GM12865 (cell line): ENCODE measurements at places on chromosomes 12 and 14.

DNA sequence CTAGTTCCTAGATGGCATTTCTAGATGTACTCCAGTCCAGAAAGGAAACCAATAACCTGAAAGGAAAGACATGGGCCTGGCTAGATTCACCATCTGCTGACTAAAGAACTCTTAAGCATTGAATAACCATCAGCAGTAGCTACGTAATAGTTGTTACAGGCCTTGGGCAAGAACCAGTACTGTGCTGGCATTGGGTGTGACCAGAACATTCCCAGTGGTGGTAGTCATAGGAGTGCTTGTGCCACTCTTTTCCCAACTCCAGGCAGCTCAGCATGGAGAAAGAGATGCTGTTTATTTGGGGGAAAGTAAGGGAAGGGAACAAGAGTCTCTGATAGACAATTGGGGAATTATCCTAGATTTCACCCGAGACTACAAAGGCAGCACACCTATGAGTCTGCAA lies 333.3 kb downstream of the SLC16A7 start:
- DNase-seq: no peak

DNA sequence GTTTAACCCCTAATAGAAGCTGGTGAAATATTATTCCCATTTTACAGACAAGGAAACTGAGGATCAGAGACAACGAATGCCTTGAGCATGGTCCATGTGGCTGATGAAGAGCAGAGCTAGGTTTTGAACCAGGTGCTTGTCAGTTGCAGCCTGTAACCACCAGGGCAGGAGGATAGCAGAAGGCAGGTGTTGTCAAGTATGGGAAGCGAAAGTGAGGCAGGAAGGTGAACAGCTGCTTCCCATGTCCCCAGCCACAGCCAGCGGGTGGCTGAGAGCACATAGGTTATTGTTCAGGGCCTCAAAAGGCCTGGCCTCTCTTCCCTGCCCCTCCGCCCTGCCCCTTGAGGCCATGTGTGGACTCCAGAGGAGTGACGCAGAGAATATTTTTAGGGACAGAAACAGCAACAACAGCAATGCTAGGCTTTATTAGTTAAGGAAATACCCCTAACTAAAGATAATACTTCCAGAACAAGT lies 39.6 kb downstream of the IQSEC3 start:
- peak; percentile 91 for DNase-seq

DNA sequence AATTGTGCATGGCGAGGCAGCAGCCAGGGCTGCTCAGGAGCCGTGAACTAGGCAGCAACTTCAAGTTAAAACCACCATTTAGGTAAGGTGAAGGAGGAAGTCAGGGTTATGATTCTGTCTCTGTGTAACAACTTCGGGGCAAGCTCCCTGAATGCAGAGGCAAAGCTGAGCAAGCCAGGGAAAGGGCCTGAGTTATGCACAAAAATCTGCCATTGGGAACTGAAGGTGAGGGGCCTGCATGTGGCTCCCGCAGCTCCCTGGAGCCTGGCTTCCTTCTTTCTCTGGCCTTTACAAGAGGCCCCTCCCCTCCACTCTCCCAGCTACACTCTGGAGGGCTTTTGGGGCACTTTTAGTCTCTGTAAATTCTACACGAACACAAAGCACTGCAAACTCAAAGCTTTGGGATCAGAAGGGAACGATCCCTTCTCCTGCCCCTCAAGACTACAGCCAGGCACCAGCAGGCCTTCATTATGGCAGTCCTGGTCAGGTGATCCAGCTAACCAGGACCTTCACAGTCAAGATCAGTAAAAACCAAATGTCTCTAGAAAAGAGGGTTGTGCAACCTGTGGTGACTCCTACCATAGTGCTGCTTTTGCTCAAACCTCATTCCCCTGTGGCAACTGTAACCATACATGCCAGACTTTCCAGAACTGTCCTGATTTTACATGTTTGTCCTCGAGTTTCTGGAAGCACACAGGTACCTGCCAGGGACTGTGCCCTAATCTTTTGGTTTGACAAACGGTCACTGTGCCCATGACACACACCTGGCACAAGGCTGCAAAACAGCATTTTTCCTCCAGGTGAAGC lies 67.2 kb upstream of the PTGR2 start:
- peak; percentile 47 for DNase-seq

GRCh38 chr12:69580074-69580473 lies 5.2 kb upstream of the CCT2 start:
- no peak for DNase-seq

GRCh38 chr12:66072135-66072534 lies 58.4 kb downstream of the LLPH start:
- peak; percentile 80 for DNase-seq

DNA sequence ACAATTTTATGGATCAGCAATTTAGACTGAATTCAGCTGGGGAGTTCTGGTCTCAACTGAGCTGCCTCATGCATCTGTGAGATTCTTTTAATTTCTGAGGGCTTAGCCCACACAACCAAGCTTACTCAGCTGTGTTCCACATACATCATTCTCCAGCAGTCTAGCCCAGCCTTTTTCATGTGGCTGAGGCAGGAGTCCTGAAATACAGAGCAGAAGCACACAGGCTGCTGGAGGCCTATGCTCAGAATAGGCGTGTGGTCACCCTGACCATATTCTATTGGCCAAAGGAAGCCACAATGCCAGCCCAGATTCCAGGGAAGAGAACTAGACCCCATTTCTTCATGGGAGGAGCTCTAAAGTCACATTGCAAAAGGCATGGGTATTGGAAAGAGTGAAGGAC lies 72.3 kb upstream of the DHRS4 start:
- DNase-seq: no peak

DNA sequence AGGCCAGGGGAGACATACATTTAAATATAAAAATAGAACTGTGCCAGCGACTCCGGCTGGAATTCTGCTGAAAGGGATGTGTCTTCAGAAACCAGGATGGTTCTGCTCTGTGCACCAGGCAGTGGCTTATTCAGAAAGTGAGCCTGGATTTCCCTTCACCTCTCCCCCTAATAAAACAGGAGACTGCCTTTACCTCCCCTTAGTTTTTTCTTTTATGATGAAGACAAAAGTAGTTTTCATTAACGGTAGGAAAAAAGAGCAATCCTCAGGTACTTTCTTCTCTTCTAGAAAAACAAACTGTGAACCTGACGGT lies 346 bp downstream of the SLC7A8 start:
- DNase-seq: no peak

DNA sequence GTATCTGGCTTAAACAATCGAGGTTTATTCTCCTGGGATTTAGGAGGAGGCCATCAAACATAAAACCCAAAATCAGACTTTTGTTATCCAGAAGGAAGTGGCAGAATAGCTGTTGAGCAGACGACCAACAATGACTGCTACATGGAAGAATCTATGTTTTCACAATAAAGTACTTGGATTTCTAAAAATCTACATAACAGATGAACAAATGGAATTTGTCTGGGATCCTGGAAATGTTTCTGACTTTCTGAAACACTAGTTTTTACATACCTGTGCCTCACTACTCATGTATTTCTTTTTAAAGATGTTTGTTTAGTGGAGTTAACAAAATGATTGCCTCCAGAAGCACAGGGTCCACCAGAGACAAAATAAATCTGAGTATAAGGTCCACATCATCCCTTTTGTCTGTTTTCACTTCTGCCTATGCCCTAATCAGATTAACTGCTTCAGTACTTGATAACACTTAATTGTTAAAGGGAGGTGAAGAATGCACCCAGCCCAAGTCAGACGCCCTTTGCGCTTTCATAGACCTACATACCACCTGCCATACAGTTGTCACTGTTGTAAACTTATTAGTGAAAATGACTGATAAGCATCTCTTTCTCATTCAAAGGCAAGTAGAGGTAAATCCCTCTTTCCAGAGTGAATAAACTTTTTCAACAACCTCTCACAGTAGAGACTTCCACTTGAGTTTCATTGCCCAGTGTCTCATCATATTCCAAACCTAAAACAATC lies 164.6 kb downstream of the EGLN3 start:
- DNase-seq: no peak

DNA sequence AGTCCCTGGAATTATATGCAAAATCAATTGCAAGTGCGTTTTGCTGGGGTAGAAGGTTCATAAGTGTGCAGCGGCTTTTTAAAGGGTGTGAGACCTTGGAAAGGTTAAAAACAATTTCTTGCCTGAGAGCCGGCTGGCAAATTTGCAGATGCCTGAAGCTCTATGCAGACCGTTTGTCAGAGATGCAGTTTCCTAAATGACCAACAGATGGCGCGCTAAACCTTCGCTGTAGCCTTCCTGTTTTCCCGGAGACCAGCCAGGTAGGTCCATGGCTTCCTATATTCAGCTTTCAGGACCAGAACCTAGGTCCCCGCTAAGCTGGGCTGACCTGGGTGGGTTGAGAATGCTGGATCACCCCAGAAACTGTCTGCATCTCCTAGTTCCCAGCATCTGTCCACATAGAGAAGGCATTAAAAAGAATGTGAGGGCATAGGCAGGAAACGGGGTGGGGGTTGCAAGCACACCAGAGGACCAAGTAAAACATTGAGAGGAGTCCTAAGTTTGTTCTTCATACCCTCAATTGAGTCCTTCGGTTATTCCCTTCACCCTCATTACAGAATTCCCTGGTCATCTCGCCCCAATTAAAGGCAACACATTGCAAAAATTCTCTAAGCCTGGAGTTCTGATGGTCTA lies 5.7 kb upstream of the NOS1 start:
- DNase-seq: peak; percentile 76

- peak; percentile 34 for DNase-seq
These were observed 89.2 kb upstream of the TMEM260 start for GRCh38 chr14:56490379-56490778.

GRCh38 chr12:123076604-123077297 lies 74.1 kb downstream of the PITPNM2 start:
- DNase-seq: peak; percentile 68

- peak; percentile 4 for DNase-seq
These were observed 540.8 kb downstream of the NRXN3 start for GRCh38 chr14:78710963-78711362.

DNA sequence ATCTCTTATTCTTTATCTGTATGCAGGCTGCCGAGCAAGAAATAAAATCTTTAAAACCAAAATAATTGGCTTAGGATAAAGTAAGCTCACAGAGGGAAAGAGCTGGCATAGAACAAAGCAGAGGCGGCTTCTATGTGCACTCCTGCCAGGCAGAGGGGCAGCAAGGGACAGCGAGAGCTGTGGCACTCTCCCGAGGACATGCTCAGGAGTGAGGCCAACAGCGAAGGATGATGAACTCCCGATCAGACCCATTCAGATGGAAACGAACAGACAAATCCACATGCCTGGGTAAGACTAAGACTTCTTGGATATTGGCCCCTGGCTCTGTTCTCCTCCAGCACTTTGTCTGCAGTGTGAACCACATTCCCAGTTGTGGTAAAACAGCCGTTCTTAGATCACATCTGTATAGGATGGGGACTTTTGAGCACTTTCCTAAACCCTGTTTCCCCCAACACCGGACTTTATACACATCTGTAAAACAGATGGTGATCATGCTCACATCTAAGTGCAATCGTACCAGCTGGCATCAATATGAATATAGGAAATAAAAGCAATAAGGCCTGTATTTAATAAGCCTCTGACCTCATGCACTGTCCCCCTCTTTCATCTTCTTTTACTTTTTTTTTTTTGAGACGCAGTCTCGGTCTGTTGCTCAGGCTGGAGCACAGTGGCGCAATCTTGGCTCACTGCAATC lies 134.1 kb downstream of the PPM1H start:
- DNase-seq: no peak

- no peak for DNase-seq
These were observed 14.5 kb upstream of the KICS2 start for GRCh38 chr12:64236549-64236948.

DNA sequence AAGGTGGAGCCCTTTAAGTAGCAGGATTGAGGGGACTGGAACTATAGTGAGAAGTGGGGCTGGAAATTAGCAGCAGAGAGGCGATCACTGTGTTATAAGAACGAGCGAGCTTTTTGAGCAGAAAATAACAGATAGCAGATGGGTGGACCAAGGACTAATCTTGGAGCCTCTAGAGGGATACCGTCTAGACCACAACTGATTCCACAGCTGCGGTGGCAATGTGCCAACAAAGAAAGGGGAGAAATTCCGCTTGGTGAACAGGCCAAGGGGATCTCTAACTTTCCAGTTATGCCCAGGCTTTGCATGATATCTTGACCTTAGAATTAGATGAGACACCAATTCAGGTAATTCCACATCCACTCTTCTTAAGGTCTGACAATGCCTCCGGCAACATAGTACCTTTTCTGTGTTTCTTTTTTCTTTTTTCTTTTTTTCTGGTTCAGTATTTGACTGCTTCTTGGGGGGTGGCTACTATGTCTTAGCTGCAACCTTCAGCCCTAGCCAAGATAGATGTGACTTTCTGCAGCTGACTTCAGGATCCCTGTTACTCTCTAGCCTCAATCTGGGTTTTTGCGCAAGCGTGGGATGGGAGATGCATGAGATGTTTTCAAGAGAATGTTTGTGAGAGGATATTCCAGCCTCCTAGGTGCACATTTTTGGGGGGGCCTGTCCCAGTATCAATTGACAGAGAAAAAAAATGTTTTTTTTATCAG lies 143.4 kb upstream of the CPSF6 start:
- DNase-seq: no peak

DNA sequence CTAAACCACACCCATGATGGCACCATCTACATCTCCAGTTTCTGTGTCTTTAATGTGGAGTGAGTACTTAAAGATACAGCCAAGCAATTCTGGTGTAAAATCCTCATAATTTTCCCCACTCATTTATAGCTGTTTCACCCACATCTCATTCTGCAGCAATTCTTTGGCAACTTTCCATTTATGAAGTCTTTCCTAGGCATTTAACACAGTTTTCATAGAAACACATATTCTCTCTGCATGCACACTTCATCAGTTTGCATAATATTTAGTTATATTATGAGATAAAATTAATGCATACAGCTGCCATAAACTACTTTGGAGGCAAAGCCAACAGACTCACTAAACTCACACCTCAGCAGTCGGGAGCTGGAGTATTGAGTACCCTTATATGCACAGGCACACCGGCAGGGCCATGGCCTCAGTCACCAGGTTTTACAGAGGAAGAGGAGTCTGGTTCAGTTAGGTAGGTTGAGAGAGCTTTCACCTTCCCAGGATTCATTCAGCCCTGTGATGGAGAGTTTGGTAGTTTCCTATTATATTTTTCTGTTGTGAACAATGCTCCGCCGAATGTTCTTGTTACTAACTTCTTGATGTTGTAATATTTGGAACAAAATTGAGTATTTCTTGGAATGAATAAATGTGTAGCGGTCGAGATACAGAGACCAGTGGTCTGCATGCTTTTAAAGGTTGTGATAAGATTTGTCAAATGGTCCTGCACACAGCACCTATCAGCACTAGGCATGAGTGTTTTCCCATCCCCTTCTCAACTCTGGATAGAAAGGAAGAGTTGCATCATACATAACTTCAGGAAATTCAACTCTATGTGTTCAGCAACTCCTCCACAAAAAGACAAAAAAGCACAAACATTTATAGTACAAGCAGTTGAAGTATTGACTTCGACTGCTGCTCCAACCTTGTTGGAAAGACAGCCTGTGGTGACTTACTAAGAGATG lies 123.5 kb downstream of the TTC8 start:
- DNase-seq: no peak

DNA sequence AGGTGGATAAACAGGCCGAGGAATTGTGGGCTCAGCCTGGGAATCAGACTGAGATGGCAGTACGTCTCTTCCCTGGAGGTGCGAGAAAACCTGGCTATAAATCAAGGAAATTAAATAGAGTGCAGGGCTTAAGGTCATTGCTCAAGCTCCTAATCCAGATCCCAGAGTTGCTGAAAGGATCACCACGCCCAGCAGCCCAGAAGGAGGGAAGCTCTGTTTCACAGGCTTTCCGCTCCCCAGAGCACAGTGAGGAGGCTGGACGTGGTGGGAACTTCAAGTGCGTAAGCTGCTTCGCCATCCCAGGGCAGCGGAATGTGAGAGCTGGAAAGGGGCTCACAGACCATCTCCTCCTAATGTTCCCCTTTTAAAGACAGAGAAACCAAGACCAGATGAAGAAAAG lies 651.6 kb upstream of the TBX3 start:
- DNase-seq: no peak

GRCh38 chr12:53995378-53996239 lies 4.4 kb upstream of the HOXC9 start:
- no peak for DNase-seq
